Activated CD8-positive, alpha-beta memory T cell treated with anti-CD3 and anti-CD28 coated beads, Interleukin-2, amount 10 ng/mL, durations not matched to agents 7 days and 5 days (primary cell): ENCODE measurements at places on chromosomes 13 and 19. TPM values are rescaled to one million over a fixed set of nuclear protein-coding genes. Genes with fewer than 3 reads are reported as not detected.
A peak's percentile ranks its signal among the peaks of the same experiment; 100 is the strongest.

Gene FFAR1
- total RNA-seq = not detected

- no peak overlapping the region for H3K4me3 ChIP-seq
- H3K36me3 ChIP-seq = no peaks in the 10 kb centered on the region
- H3K4me1 ChIP-seq = peaks cover 15% of the 10 kb centered on the region
- DNase-seq = no peak
- H3K27ac ChIP-seq = no peak overlapping the region
- peaks cover 3% of the 10 kb centered on the region for H3K27me3 ChIP-seq
Measured at GRCh38 chr13:25977216-25977615, 74.6 kb downstream of the SHISA2 start.

DNA sequence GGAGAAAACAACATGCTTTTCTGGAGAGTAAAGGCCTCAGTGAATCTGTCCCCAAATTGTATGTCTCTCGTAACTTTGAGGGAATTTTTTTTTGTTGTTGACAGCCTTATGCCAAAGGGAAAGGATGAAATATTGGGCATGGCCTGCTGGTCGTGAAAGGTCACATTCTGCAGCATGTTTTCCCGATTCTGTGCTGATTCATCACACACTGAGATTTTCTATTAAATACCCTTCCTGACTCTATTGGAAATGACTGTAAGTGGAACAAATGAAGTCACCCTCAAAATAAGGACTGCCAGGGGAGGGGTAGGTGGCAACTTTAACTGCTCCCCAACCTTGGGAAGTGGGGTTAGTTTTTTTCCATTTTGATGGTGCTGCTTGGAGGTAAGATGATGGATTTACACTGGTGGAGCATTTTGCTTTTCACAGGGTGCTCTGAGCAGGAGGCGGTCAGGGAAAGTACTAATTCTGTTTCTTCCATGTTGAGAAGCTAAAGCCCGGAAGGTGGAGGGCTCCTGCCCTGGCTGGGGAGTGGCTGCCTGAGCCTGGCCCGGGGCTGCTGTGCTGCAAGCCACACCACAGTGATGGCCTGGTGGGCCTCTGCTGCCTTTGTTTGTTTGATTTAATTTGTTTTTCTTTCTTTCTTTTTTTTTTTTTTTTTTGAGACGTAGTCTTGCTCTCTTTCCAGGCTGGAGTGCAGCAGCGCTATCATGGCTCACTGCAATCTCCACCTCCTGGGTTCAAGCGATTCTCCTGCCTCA lies 116.8 kb upstream of the SPATA13 start:
- DNase-seq = no peak
- peaks cover 44% of the 10 kb centered on the region for H3K4me1 ChIP-seq
- no peaks in the 10 kb centered on the region for H3K27me3 ChIP-seq

DNA sequence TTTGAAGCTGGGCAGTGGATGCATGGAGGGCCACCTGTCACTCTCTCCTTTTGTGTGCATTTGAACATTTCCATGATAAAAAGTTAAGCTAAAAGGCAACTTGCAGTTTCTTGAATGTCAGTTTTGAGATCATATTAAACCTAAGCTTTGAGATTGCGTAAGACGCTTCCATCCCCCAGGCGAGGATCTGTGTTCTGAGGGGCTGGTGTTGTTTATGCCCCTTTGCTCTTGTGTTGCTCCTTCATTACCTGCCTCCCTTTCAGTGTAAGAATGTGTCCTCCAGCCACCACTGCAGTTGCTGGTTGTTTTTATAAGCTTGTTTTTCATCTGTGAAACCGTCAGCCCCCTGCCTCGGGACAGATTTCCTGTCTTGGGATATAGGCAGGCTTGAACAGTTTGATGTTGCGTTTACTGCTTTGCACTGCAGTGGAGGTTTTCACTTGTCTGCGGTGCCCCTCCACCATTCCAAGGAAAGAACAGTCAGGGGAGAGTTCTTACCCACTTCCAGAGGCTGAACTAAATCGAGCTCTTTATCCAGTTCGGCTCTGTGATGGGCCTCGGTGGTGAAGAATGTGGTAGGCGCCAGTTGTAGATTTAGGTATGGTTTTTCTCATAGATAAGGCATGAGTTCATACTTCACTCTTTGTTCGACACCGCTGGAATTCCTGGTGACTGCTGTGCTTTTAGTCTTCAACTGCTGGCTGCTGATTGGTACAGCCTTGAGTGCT lies 96.8 kb downstream of the ARHGEF7 start:
- no peak overlapping the region for H3K27ac ChIP-seq
- peaks cover 3% of the 10 kb centered on the region for H3K4me1 ChIP-seq

Gene RUVBL2
- total RNA-seq = 125 TPM

- peak within 1 kb of the TSS; percentile 81 for H3K4me3 ChIP-seq
- H3K27me3 ChIP-seq = no peaks in the 10 kb centered on the region
- DNase-seq = no peak
- H3K36me3 ChIP-seq = peaks cover 5% of the 10 kb centered on the region
- peak within 1 kb of the TSS; percentile 99 for H3K27ac ChIP-seq
Measured at GRCh38 chr19:1811942-1812425, at the start of gene ATP8B3. Gene ATP8B3 (minus strand): TSS chr19:1812276. CDS start chr19:1811736, 540 bp downstream.

Gene SHFL
- total RNA-seq = 95.3 TPM

DNA sequence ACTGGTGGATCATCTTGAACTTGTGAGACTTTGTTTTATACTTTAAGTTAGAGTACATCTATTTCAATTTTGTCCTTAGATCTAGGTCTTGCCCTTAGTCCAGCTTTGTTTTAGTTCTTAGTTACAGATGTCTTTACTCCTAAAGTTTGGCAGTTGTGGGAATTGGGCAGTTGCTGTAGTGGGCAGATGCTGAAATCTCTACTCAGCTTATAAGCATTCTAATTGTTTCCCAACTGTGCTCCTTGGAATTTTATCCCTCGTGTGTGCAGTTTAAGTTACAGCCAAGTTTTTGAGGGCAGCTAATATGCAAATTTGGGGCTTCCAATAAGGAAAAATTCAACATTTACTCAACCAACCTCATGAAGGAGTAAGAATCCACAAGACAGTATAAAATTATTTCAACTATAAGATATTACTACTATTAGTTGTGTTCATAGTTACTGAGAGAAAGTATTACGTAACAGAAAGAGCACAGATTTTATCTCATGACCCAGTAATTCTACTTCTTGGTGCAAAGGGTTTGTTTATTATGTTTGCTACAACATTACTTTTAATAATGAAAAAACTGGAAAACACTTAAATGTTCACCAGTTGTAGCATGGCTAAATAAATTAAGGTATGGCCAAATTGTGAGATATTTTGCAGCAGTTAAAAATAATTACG lies 32.9 kb downstream of the CCDC122 start:
- DNase-seq = no peak
- peaks cover 3% of the 10 kb centered on the region for H3K27me3 ChIP-seq
- no peak overlapping the region for H3K27ac ChIP-seq
- no peaks in the 10 kb centered on the region for H3K4me1 ChIP-seq
- peaks cover 2% of the 10 kb centered on the region for H3K36me3 ChIP-seq

DNA sequence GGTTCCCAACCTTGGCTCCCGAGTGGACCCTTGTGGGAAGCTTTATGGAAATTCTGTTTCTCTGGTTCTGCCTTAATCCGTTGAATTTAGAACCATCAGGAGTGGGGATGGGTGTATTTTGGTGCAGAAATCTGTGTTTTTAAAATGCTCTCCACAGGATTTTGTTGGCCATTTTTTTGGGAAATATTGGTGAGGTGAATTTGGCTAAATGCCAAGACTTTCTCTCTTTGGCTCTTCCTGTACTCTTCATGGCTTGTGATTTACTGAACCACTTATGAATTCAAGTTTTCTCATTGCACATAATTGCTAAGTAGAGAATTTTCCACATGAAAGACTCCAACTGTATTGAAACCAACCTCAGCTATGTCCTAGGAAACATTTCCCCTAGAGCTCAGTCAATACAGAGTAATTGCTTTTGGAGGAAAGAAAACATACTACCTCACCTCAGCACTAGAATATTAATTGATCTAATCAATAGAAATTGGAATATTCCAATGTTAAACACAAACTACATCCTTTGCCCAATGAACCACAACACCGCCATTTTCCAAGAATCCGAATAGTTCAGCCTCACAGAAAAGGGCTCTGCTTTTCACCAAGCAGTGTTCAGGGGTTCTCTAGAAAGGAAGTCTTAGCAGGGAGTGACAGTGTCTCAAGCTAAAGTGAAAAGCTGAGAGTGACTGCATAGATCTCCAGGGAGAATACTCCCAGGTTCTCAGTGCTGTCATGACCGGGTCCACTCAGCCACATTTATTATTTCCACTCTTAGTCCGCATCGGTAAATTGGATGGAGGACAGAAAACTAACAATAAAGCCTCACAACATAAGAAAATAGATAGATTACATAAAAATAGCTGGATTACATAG lies 60.3 kb downstream of the ERCC5 start:
- DNase-seq = no peak
- no peak overlapping the region for H3K4me3 ChIP-seq
- no peak overlapping the region for H3K27ac ChIP-seq
- H3K27me3 ChIP-seq = peaks cover 17% of the 10 kb centered on the region
- H3K4me1 ChIP-seq = peaks cover 11% of the 10 kb centered on the region

GRCh38 chr19:17524651-17525050 lies 13.2 kb downstream of the PGLS start:
- peaks cover 12% of the 10 kb centered on the region for H3K27me3 ChIP-seq
- H3K36me3 ChIP-seq = peaks cover 9% of the 10 kb centered on the region

Gene SRRM5
- 0.79 TPM for total RNA-seq

- no peaks in the 10 kb centered on the region for H3K36me3 ChIP-seq
- peaks cover 8% of the 10 kb centered on the region for H3K27me3 ChIP-seq
- no peak overlapping the region for H3K27ac ChIP-seq
- H3K4me3 ChIP-seq = no peak overlapping the region
- no peak for DNase-seq
- H3K4me1 ChIP-seq = peaks cover 6% of the 10 kb centered on the region
Measured at GRCh38 chr13:24663586-24663985, 16.6 kb upstream of the ATP12A start.

DNA sequence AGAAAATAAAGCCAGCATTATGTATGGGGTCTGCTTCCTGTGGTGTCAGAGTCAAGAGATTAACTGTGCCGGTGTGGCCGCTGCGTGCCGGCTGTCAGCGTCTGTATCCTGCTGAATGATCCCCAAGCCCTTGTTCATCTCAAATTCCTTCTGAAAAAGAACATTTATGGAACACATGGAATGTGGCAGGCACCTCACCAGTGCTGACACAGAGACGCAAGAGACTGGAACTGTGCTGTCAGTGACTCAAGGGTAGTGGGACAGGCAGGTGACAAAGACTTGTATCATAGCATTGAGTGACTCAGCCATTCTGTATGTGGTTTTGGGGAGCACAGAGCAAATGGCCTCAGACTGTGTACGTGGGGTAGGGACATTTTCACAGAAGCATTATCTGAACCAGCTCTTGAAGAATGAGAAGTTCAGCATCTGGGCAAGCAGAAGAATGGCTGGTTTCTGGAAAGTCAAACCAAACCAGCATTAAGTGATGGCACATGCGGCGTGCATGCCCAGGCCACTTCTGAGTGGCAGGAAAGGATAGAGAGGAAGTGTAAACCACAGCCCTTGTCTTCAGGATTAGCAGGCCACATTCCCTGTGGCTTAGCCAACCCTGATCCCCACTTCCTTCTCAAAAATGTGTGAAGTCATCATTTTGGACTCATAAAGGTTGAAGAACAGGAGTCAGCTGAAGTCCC lies 54.0 kb upstream of the IRS2 start:
- DNase-seq = peak; percentile 42
- H3K27ac ChIP-seq = no peak overlapping the region
- H3K4me3 ChIP-seq = no peak overlapping the region
- no peaks in the 10 kb centered on the region for H3K27me3 ChIP-seq
- no peaks in the 10 kb centered on the region for H3K36me3 ChIP-seq
- H3K4me1 ChIP-seq = peaks cover 6% of the 10 kb centered on the region

- H3K4me1 ChIP-seq = no peaks in the 10 kb centered on the region
- peaks cover 17% of the 10 kb centered on the region for H3K27me3 ChIP-seq
- H3K27ac ChIP-seq = no peak overlapping the region
- H3K4me3 ChIP-seq = no peak overlapping the region
Measured at GRCh38 chr13:44617648-44618047, 41.5 kb upstream of the TSC22D1 start.

DNA sequence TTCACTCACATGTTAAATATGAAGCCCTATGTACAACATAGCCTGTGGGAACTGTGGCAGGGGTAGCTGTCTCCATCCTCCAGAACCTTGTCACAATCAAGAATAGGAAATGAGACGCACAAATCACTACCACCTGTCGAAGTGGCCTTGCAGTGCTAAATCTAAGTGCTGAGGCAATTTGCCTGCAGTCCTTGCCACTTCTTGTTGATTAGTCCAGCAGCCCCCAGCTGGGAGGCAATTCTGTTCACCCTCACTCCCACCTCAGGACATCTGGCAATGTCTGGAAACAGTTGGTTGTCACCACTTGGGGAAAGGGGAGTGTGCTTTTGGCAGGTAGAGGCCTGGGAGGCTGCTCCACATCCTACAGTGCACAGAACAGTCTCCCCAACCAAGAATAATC lies 10.7 kb downstream of the RFX2 start:
- no peaks in the 10 kb centered on the region for H3K27me3 ChIP-seq
- peaks cover 7% of the 10 kb centered on the region for H3K4me1 ChIP-seq
- peak overlapping the region; percentile 33 for H3K27ac ChIP-seq
- DNase-seq = no peak

Gene MEIOSIN
- not detected for total RNA-seq

DNA sequence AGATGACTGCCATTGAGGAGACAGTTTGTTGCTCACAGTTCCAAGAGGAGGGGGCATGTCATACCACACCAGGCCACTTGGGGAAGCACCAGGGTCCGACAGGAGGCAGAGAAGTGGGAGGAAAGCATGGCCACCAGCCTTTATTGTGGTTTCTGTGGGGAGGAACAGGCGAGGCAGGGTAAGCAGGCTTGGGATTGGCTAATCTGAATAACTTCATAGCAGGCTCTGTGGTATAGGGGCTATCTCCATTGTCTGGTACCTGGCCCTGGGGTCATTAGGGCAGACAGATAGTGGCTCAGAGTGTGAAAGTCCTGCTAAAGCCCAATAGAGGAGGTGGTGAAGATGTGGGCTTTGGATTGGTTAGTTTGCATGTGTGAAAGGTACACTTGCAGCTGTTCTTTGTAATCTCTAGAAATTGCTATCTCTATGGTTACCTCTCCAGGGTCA lies 35.5 kb downstream of the CBY2 start:
- no peak overlapping the region for H3K27ac ChIP-seq
- peaks cover 2% of the 10 kb centered on the region for H3K27me3 ChIP-seq
- peaks cover 3% of the 10 kb centered on the region for H3K4me1 ChIP-seq

DNA sequence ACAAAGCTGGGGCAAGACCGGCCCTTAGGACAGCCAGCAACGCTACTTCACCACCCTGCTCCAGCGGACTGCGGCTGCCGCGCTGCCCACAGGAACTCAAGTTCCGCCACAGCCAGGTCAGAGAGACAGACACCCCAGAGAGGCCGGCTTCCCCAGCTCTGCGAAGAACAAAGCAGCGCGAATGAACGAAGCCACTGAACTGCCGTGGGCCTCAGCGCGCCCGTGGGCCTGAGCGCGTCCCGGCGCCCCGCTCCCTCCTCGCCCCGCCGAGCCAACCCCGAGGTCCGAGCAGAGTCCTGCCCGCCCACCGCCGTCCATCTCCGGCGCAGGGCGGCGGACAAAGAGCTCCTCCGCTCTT lies 158.4 kb downstream of the RNF17 start:
- peak; percentile 67 for DNase-seq
- no peaks in the 10 kb centered on the region for H3K27me3 ChIP-seq
- H3K4me3 ChIP-seq = peak overlapping the region; percentile 99
- peak overlapping the region; percentile 98 for H3K27ac ChIP-seq
